Liver (tissue), 10 donors: ENCODE measurements at places on chromosomes 7 and 10.

DNA sequence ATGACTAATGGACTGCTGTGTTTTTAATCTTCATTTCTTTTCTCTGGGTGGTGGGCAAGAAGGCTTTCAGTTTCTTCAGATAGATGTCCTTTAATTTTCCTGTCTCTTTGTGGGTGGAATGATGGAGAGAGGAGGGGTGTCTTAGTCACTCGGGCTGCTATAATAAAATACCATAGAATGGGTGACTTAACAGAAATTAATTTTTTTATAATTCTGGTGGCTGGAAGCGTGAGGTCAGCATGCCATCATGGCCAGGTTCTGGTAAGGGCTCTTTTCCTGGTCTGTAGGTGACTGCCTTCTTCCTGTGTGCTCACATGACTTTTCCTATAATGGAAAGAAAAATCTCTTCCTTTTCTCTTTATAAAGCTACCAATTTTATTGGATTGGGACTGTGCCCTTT, 6.3 kb downstream of the RSBN1L start:
- DNase-seq = no peak

DNA sequence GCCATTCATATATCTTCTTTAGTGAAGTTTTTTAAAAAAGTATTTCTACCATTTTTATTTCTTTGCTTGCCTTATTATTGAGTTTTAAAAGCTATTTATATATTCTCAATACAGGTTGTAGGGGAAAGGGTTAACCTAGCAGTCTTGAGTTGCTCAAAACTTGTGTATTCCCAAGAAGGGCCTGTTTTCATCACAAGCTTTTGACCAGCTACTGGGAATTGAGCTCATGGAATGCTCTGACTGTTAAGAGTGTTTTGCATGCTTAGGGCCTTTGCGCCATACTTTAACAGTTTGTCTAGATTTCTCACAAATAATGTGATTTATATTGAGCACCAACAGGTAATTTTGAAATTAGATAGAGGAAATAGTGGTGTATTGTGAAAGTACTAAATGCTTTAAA, 72.0 kb upstream of the CALCR start:
- DNase-seq = no peak

- no peak for DNase-seq
These were observed 100.1 kb upstream of the FGFR2 start for GRCh38 chr10:121698336-121698735.

- DNase-seq = no peak
These were observed 21.8 kb downstream of the DAGLB start for GRCh38 chr7:6425948-6426347.

- no peak for DNase-seq
These were observed 556.8 kb upstream of the GHITM start for GRCh38 chr10:83582407-83583095.

GRCh38 chr10:44045020-44045419, 339.9 kb downstream of the CXCL12 start:
- DNase-seq = no peak

GRCh38 chr7:71457021-71457420, 325.1 kb downstream of the GALNT17 start:
- DNase-seq = no peak

GRCh38 chr7:82468435-82468834, 24.9 kb upstream of the CACNA2D1 start:
- DNase-seq = no peak

GRCh38 chr10:74081192-74081803, 69.3 kb downstream of the AP3M1 start:
- peak; percentile 42 for DNase-seq

DNA sequence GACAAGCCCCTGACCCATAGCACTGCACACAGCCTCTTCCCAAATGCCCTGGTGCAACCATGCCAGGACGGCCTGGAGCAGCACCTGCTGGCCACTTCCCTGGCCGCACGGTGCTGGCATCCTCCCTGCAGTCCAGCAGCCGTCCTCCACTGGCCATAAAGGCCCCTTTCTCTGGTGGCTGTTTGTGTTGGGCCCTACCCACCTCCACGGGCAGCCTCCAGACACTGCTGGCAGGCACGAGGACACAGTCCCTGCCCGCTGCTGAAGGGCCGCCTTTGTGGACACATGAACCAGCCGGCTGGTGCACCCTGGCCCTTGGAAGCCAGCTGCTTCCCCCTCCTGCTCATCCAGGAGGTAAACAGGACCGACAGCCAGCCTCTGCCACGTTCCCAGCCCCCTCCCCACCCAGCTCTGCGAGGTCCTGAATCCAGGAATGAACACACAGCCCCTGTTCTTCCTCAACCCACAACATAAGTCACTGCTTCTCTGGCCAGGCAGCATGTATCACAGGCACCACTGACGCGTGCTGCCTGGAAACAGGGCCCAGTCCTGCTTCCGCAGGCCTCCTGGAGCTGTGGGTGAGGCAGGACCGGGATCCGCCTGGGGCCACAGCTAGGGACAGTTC, 43.8 kb downstream of the SPOCK2 start:
- DNase-seq = no peak

GRCh38 chr7:134885967-134886352, 100.3 kb upstream of the AGBL3 start:
- no peak for DNase-seq

DNA sequence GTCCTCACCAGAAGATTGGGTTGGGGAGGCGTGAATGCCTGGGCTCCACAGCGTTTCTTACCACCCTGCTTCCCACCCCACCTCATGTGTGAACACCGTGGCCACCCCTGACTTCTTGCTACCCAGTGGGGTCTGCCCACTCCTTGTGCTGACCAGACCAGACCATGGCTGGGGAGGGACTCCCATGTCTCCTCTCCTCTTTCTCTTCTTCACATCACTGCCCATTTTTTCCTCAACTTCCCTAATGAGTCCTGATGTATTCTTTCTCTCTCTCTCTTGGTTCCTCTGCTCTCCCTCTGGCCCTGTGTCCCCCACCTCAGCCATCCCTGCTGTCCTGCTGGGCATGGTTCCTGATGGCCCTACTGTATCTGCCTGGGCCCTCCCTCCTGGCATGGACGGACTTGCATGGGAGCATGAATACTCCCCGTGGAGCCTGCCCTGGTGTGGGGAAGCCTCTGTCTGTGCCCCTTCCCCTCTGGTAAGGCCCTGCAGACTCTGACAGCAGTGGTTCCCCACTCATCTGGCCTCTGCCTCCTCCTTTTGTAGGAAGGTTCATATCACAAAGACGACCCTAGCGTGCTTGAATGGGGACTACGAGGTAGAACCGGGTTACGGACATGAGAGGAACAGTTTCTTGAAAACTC, 85.5 kb downstream of the ADCY1 start:
- peak; percentile 30 for DNase-seq

DNA sequence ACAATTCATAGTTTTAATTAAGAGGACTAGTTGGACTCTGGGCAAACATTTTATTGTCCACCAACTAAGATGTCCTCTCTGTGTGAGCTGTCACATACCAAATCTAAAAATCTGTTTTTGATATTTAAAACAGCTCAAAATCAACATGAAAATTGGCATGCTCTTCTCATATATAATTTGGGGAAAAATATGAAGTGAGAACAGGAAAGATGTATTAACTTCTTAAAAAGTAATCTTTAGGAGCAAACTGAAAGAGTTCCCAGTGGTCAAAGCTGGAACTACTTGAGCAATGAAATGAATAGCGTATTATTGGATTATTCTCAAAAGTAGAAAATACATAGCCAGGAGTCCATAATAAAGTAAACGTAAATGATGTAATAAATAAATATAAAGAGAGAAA, 147.2 kb downstream of the DYNC1I1 start:
- DNase-seq = no peak

DNA sequence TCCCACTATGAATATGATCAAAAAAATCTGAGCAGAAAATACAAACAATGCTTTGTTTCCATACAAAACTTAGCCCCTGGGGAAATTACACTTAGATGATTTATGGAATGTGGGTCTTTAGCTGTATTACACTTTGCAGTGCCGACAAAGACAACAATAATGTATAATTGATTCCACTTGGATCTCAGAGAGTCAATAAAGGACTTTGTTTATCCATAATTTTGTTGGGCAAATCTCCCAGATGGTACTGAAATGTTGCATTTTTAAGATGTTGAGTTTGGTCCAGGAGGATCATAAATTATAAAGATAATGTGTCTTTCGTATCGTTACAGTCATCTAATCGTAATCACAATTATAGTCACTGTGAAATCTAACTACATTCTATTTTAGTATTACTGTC, 66.9 kb upstream of the DOCK1 start:
- DNase-seq = no peak
